ENCODE measurements at places on chromosomes 1 and 21.

GRCh38 chr1:117964290-117965038, 34.9 kb downstream of the WDR3 start:
- DNase-seq = no peak

DNA sequence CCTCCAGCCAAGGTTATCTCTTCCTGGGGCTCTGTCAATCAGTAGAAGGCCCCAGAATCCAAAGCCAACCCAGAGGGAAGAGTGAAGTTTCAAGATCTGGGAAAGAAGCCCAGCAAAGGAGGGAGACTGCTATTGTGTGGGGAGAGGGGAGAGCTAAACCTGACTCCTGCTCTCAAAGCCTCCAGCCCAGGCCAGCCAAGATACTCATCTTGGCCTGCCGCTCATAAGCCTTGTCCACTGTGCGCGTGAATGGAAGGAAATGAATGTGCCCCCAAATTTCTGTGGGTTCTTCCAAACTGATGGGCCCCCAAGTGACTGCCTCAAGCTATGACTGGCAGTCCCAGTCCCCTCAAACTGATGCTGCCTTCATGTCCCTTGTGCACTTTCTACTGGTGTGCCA, 2.0 kb downstream of the PLXNA2 start:
- DNase-seq = no peak

- no peak for DNase-seq
Observed at GRCh38 chr1:200951016-200951415, 56.3 kb downstream of the INAVA start.

- DNase-seq = no peak
Observed at GRCh38 chr1:166328956-166329355, 162.2 kb upstream of the FAM78B start.

- DNase-seq = no peak
Observed at GRCh38 chr21:32708069-32708468, 19.7 kb downstream of the SYNJ1 start.

DNA sequence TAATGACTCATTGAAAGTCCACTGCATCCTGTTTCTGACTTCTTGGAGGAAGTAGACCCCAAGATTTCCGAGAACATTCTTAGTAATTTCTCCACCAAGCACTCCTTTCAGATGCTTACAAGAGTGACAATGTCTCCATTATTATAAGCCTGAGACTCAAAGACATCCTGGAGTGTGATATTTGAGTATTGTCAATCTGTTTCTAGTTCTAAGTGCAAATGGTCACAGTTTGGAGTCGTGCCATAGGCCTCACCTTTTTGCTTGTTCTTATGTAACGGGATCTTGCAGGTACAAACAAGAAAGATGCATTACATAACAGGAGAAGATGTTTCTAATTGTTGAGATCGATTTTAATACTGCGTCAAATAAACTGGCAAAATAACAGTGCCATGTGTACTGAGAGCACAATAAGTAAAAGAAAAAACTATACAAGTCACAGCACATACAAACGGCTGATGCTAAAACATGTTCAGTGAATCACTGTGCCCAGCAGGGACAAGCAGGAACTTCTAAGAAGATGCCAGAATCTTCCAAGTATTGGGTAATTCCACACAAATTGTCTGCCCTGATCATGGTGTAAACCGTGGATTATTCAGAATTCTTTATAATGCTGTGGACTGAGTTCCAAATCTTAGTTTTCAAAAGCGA, 54.1 kb downstream of the CD2 start:
- DNase-seq = no peak

- DNase-seq = no peak
Observed at GRCh38 chr1:79264975-79265818, 258.7 kb upstream of the ADGRL4 start.

DNA sequence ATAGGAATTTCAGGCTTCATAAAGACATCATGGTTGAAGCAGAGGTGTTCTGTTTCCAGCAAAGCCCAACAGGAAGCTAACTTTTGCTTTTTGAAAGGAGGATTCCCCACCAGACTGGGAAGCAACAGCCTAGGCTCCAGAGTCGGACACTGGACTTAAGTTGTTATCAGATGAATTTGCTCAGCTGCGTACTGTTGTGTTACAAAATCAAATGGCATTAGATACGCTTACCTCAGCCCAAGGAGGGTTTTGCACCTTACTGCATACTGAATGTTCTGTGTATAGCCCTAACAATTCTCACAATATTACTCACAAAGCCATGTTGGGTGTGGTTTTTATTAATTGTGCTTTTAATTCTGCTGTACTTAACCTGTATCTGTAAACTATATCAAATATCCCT, 547 bp upstream of the CHIA start:
- DNase-seq = no peak

- DNase-seq = no peak
Observed at GRCh38 chr1:236052232-236052993, 12.5 kb downstream of the NID1 start.

DNA sequence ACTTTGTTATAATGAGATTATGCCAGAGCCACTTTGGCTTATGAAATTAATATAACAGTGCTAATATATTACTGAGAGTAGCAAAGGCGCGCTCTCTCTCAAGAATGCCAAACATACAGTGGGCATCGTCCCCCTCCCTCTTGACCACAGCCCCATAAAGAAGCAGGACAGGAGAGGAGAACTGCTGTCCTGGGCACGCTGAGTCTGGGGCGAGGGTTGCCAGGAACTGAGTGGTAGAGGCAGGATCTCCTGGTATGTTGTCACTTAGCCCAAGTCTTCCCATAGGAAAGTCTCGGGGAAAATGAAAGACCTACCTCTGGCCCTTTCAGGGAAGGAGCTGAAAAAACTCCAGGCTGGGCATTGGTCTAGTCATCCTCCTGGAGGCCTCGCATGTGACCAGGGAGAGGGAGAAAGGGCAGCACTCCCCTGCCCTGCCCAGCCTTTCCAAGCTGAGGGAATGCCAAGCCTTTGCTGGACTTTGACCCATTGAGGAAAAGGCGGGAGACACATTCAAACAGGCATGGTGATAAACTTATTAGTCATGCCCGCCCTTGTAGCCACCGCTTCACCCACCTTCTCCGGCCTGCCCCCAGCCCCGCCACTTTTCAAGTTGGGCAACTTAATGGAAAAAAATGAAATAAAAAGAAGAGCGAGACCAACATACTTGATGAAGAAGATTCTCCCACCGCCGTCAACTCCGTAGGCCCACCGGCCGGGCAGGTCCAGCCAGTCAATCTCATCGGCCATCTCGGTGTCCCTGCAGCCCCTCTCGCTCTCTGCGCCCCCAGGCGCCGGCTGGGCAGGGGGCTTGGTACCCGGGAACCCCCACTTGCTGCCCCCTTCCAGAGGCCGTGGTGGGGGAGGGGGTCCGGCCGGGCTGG, 17.4 kb upstream of the PLEKHA6 start:
- DNase-seq = no peak

DNA sequence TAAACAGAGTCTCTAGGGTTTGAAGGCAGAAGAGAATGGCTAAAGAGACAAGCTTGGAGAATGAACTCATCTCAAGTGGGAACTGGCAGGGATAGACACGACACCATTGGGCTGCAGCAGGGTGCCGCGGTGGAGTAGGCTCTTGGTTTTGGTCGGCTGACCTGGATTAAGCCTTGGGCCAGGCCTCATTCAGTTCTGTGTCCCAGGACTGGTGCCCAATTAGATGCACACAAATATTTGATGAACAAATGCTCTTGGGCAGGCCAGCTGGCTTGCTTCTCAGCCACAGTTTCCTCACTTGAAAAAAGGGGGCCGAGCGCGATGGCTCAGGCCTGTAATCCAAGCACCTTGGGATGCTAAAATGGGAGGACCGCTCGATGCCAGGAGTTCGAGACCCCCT, 53.4 kb upstream of the CITED4 start:
- no peak for DNase-seq

- DNase-seq = no peak
Observed at GRCh38 chr1:231021540-231022031, 18.5 kb downstream of the FAM89A start.

- DNase-seq = no peak
Observed at GRCh38 chr1:156391701-156392100, 22.7 kb downstream of the RHBG start.

DNA sequence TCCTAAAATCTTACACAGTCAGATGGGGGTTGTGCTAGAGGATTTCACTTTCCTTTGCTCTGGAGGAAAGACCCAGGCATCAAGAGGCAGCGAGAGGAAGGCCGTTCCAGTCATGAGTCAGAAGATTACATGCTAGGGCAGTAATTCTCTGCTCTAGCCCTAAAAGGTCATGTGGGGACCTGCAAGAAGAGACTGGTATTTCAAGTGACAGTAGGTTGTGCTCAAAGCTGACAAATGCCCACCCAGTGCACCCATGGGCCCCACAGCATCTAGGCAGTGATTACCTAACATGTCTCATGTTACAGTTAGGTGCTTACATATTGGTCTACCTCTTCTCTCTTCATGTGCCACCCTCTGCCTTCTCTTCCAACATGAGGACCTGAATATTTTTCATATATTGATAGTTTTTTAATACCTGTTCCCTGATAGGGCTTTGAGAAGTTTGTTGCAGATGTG, 99.7 kb upstream of the BEND5 start:
- DNase-seq = no peak

DNA sequence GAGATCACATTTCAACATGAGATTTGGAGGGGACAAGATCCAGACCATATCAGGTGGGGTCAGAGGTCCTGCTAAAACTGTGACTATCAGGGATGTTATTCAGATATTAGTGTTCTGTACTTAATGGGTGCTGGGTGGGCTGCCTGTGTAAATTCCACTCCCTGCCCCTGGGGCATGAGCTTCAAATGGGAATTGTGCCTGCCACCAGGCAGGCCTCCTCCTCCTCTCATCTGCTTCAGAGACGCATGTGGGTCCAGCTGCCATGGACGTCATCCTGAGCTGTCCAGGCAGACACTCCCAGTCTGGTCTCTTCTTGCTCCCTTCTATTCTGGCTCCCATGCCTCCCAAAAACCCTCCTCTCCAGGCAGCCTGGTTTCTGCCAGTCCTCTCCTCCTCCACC, 10.4 kb downstream of the QSOX1 start:
- no peak for DNase-seq

DNA sequence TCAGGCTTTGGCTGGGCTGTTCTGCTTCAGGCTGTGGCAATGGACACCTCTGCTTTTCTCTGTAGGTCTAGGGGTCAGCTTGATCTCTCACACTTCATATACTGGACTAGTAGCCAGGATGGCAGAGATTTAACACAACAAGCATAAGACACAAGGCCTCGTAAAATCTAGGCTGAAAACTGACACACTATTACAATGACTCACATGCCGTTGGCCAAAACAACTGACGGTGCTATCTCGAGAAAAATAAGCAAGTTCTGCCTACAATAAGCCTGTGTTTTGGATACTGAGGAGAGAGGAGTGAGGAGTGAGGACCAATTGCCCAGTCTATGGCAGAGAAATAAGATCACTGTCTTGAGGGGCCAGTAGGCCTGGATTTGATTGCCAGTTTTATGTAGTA, 840.7 kb upstream of the ADAMTS5 start:
- no peak for DNase-seq

DNA sequence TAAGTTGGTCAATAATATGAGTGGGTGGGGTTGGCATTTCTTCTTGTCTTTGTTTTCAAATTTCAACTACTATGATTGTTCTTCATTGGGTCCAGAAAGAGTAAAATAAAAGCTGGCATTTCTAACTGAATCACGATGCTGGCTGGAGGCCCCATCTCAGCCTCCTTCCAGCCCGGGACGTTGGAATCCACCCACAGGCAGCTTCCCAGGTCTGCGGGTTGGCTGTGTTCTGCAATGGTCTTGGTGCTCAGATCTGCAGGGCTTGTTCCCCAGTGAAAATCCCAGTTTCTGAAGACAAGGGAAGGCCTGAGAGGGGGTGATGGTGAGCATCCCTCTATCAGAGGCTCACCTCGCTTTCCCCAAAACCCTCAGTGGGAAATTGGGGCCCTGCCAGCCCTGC, 54.7 kb upstream of the ARHGEF16 start:
- no peak for DNase-seq

DNA sequence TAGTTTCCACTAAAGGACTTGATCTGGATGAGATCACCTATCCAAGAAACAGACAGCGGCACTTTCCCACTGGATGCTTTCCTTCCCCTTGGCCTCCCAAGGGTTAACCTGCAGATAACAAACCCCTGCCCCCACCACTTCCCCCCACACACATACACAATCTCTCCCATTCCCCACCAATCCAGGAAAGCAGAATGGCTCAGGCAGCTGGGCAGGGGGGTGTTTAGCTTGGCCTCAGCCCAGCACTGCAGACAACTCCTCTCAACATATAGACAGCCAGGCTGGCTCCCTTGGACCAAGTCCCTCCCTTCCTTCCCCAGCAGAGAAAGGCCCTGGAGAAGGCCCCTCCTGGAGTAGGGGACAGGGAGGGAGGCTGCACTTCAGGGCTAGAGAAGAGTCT, 24.6 kb downstream of the PLEKHA6 start:
- no peak for DNase-seq

GRCh38 chr1:167620002-167620401, 10.0 kb upstream of the RCSD1 start:
- DNase-seq = no peak

GRCh38 chr1:31434101-31434871, 21.3 kb downstream of the SERINC2 start:
- DNase-seq = no peak

GRCh38 chr1:54839824-54840223, 38.7 kb upstream of the TTC22 start:
- DNase-seq = no peak

- no peak for DNase-seq
Observed at GRCh38 chr1:84892705-84893618, at the start of gene LPAR3. LPAR3 (minus strand) TSS chr1:84893206; CDS start chr1:84866120, 27,086 bp downstream.

GRCh38 chr1:23827717-23828116, 2.5 kb upstream of the HMGCL start:
- no peak for DNase-seq

DNA sequence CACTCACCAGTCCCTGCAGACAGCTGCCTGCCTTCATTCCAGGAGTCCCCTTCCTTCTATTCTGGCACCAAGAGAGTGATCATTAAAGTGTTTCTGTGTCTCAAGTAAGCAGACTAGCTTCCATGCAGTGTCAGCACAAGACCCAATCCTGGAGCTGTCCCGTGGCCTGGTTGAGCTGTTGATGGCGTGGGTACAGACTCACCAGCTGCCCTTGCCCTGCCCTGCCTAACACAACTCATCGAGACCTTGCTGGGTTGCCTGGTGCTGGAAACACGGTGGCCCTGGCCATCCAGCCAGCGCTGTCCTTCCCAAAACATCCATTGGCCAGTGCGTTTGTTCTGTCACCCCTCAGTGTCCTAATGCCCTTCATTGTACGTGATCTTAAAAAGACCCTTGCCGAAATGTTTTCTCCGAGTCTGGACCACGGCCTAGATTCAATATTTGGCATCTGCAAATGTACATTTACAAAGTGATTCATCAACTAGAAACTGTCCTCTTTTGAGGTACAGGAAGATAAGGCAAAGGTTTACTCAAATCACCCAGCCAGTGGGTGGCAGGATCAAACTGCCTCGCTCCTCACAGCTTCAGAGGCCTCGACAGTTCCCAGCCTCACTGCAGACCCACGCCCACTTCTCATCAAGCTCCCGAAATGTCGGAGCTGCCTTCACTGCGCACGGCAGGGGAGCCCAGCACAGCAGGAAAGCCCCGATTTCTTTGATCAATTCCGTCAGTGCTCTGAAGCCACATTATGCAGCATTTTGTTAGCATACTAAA, 494.2 kb downstream of the KIF26B start:
- DNase-seq = no peak

GRCh38 chr1:200962631-200963030, 60.9 kb downstream of the KIF21B start:
- DNase-seq = no peak
